Stimulated activated naive CD4-positive, alpha-beta T cell (primary cell): ENCODE measurements at places on chromosomes 4 and X.

DNA sequence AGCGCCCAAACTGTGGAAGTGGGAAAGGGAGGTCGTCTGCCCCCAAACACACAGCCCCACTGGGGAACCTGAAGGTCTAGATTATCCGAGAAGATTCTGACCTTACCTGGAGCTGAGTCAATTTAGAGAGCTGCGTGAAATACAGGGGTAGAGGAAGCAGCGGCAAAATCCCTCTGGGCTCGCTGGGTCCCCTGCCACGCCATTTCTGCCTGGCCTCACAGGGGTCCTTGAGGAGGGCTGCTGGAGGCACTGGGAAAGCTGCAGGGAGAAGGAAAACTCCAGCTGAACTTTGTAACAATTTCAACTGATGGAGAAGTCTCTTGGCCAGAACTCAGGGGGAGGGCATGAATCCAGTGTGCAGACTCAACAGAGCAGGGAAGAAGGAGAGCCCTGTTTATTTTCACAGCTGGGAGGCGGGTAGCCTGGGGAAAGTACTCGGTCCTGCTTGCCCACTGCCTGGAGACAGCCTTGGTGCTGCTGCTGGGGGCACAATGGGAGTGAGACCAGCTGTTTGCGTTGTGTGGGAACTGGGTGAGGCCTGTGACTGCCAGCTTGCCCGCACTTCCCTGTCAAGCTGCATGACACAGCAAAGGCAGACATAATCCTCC, 93.2 kb upstream of the MAPK10 start:
- no peak for DNase-seq

GRCh38 chrX:133868682-133869081, 116.7 kb downstream of the GPC3 start:
- no peak for DNase-seq

DNA sequence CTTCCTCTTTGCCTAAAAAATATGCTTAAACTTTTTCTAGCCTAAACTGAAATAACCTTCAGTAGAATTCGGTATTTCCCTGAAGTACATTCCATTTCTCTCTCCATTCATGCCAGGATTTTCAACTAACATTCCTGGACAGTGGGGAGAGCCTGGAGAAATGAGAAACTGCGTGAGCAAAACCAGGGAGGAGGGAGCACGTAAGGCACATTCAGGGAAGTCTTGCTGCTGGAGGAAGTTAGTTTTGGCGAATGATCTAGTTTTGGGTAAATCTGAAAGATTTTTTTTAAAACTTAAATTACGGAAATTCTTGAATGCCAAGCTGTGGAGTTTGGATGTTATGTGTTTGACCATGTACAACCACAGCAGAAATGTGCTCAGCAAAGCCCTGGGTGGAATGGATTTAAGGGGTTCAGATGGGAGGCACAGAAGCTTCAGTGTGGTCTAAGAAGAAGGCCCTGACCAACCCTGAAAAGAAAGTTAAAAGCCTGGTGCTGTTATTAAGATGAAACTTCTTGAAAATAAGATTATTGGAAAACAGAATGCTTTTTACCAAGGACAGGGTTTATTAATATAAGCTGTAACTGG, 347.8 kb downstream of the ANK2 start:
- DNase-seq: no peak

- no peak for DNase-seq
These were observed 222.1 kb downstream of the STIM2 start for GRCh38 chr4:27082776-27083175.

DNA sequence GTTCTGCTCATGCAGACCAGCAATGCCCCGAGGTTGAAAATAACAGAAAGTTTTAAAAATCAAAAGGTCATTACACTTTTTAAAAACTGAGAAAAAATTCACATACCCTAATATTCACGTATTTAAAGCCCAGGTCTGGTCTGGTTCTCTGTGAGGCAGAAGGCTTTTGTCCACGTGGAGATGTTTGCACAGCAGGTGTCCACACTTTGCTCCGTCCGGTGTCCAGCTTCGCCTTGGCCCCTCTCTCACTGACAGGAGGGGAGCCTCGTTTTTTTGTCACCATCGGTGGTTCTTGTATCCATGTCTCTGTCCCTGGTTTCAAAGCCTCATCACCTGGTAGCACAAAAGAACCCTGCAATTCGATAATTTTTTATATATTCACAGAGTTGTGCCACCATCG, 434.6 kb upstream of the FRG1 start:
- DNase-seq: no peak

GRCh38 chr4:30716158-30716557, 4.0 kb upstream of the PCDH7 start:
- no peak for DNase-seq

DNA sequence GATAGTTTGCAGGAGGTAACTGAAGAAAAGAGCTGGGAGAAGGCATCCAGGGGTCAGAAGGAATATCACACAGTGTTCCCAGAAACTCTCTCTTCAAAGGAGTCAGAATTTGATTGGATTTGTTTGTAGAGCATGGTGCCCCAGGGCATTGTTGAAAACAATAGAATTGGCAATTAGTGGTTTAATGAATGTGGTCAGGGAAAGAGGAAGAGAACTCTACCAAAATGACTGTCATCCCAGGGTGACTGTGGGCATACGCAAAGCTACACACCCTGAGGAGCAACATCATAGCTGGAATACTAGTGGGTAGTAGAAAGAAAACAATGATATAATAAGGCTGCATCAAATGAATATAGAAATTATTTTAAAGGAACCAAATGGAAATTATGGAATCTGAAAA, 21.5 kb downstream of the TNIP2 start:
- DNase-seq: no peak

DNA sequence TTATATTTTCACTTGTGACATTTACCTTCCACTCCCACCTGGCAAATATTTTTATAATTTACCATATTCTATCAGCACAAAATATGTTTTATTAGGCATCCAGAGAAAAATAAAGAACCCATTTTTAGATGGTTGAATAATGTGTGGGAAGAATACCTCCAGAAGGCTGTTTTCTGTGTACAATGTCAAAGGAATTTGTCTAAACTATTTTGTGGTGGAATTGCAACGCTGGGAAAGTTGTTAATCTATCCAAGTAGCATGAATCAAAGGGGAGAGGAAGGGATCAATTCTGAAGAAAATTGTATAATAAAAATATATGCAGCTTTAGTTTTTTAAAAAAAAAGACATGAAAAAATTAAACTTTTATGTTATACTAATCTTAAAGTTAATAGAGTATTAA, 706.5 kb downstream of the FSTL5 start:
- DNase-seq: no peak

GRCh38 chr4:165992283-165992682, 119.2 kb downstream of the TLL1 start:
- no peak for DNase-seq

GRCh38 chr4:26342328-26343037, 21.7 kb downstream of the RBPJ start:
- DNase-seq: no peak

GRCh38 chrX:20742106-20742505, 475.4 kb upstream of the RPS6KA3 start:
- no peak for DNase-seq

GRCh38 chr4:106208481-106209460, 107.2 kb downstream of the TBCK start:
- no peak for DNase-seq

DNA sequence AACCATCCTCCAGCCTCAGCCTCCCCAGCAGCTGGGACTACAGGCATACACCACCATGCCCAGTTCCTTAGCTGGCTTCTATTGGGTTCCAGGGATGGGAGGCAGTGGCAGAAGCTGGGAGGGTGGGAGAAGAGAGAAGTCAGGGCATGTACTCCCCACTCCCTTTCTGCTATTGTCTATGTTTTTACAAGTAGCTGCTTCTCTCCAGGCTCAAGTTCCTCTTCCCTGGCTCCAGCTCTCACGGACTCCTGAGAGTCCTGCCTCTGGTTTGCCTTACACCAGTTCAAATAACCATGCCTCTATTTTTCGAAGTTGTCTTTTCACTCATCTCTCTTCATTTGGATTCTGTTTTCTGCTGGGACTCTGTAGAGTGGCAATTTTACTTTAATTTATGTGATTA, 2.9 kb downstream of the TBC1D9 start:
- no peak for DNase-seq

DNA sequence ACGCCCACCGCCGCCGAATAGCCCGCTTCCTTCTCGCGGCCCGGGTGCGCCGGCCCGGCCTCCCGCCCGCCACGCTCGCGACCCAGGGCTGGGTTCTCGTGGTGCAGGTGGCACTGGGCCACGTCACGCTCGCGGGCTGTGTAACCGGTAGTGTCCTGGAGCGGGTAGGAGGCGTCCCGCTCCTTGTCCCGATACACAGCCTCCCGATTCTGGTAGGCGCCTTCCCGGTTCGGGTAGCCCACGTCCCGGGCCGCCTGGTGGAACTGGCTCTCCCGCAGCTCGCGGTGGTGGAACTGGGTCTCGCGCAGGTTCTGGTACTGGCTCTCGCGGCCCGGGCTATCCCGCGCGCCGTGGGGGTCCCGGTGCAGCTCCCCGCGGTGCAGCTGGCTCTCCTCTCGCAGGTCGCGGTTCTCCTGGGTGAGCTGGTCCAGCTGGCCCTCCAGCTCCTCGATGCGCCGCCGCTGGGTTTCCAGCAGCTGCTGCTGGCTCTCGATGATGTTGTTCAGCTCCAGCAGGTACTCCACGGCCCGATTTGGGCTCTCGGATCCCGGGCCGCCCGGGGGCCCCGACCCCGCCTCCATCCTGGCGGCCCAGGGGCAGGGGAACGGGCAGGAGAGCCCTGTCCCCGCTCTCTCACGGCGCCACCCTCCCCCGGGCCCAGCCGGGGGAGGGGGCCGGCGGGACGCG, 39.3 kb upstream of the IQSEC2 start:
- DNase-seq: no peak

DNA sequence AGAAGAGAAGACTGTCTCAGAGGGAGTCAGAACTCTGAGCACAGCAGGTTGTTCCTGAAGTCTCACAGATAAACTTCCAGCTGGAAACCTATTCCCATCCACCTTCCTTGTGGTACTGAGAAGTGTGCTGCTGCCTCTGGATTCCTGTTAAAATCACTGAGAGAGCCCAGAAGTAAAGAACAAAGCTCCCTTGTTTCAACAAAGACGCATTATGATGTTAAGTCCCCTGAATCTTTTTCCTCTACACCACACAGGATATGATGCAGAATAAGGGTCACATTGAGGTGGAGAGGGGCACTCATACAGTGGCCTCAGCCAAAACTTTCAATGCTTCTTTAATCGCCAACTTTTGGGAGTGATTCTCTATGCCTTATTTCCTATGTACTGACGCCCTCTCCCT, 321.0 kb downstream of the OPHN1 start:
- no peak for DNase-seq

DNA sequence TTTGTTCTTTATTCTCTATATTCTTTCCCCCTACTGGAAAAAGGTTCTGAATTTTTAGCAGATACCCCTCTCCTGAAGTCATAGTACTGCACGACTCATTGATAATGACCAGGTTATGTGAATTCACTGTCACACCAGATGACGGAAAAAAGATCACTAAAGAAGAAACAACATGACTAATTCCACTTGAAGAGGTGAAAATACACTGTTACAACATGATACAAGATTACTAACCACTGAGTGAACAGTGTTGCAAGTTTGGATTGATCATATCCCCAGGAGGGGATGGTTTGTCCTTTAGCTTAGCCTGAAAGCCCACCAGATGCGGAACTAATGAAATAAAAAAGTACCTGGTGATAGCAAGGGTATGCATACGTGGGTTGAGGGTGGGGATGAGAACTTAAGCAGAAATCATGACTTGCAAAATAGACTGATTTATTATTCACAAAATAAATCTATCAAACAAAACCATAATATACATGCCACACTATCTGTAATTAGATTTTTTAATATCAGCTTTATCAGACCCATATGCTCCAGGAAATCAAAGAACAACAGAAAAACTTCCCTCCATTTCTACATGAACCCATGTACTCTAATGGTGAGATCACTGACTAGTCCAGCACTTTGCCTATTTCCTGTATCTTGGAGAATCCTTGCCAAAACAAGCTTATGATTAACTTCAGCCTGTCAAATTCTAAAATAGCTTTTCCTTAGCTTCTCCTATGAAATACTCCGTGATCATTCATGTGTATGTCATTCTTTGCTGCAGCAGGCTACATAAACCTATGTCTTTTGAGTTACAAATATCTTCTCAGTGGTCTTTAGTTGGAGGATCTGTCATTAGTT, 257.4 kb upstream of the AGA start:
- no peak for DNase-seq

DNA sequence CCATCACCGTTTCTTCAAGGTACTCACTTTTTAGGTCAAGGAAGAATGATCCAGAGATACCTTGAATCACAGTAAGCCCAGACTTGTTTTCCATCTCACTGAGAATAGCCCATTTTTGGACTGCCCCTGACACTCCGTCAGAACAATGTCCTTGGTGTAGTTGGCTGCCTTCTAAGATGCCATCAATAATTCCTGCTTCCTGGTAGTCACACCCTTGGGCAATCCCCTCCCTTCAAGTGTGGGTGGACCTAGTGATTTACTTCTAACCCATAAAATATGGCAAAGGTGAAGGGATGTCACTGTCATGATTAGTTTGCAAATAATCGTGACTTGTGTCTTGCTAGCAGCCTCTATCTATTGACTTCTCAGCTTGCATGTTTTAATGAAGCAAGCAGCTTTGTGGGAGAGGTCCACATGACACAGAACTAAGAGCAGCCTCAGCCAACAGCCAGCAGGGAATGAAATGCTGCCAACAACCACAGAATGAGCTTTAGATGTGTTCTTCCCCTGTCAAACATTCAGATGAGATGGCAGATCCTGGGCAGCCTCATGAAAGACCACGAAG, 20.0 kb upstream of the KLHL34 start:
- DNase-seq: no peak

DNA sequence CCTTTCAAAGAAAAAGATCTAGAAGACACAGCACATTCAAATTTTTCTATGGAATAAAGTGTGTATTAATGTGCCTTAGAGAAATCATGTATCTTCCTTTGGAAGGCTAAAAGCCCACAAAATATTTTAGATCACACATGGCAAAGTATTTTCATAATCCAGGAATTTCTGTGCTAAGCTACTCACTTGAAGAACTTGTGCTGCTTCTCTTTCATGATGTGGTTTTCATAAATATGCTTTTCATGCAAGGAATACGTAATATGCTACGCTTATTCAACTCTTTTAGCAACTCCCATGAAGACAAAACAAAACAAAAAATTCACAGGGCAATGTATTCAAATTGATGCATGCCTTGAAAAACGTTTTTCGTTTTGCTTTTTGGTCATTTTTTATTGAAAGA, 125.6 kb downstream of the ARHGAP24 start:
- no peak for DNase-seq

DNA sequence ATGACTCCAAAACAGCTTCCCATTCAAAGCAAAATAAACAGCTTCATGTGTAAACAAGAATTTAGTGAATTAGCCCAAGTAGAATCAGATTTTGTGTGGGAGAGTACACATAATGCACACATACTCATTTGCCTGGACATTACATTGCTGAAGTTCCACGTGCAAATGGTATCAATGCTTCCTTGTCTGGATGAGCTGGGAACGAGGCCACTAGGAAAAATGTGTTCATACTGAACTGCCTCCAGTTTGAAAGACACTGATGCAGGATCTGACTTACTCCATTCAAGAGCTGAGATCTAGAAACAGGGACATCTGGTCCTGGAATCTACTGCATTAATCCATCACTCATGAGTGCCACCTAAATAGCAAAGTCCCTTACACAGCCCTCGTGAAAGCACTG, 228.0 kb downstream of the APBB2 start:
- DNase-seq: no peak
